ENCODE measurements at places on chromosomes 11 and 22. TPM values are rescaled to one million over a fixed set of nuclear protein-coding genes. Genes with fewer than 3 reads are reported as not detected.

DNA sequence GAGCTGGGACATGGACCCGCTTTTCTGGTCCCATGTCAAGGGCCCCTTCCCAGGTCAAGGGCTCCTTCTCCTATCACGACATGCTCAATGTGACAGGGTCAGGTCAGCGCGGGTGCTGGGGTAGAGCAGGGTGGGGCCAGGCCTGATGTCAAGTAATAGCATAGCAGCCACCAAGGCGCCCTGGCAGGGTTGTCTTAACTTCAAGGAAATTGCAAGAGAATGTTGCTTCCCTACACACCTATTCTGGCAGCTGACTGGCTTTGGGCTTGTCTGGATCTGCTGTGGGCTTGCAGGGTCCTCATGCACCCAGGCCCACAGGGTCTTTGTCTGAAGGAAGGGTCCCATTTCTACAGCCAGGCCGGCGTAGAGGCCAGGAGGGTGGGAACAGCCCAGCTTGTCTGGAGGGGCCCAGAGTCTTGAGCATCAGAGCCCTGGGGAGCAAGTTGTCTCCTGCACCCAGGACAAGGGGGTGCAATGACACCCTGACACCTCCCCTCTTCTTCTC is 71.4 kb downstream of the BUD13 start:
- H3K4me3 ChIP-seq, result no peak overlapping the region
- peak; percentile 45 for DNase-seq

GRCh38 chr22:44697423-44698141 is 4.4 kb upstream of the PRR5 start:
- H3K36me3 ChIP-seq, result no peaks in the 10 kb centered on the region
- peak; percentile 86 for DNase-seq
- H3K4me3 ChIP-seq, result no peak overlapping the region
- H3K27me3 ChIP-seq, result peaks cover 4% of the 10 kb centered on the region
- no peak overlapping the region for H3K27ac ChIP-seq
- H3K4me1 ChIP-seq, result peaks cover 31% of the 10 kb centered on the region

GRCh38 chr11:91795139-91795887 is 429.3 kb upstream of the FAT3 start:
- no peak overlapping the region for H3K4me3 ChIP-seq
- no peaks in the 10 kb centered on the region for H3K36me3 ChIP-seq
- H3K27me3 ChIP-seq, result no peaks in the 10 kb centered on the region
- H3K27ac ChIP-seq, result no peak overlapping the region
- no peak for DNase-seq

GRCh38 chr11:3193373-3194015 is 25.1 kb downstream of the MRGPRG start:
- no peaks in the 10 kb centered on the region for H3K4me1 ChIP-seq
- no peak overlapping the region for H3K27ac ChIP-seq
- no peak overlapping the region for H3K4me3 ChIP-seq
- H3K36me3 ChIP-seq, result no peaks in the 10 kb centered on the region
- DNase-seq, result peak; percentile 52
- H3K27me3 ChIP-seq, result no peaks in the 10 kb centered on the region

GRCh38 chr22:27139935-27140511 is 482.6 kb downstream of the MIAT start:
- DNase-seq, result peak; percentile 75
- no peak overlapping the region for H3K27ac ChIP-seq
- no peaks in the 10 kb centered on the region for H3K36me3 ChIP-seq
- H3K4me1 ChIP-seq, result peaks cover 10% of the 10 kb centered on the region

GRCh38 chr11:108340973-108341372 is 118.1 kb downstream of the ATM start:
- no peaks in the 10 kb centered on the region for H3K27me3 ChIP-seq
- H3K4me3 ChIP-seq, result no peak overlapping the region
- H3K36me3 ChIP-seq, result peaks cover 2% of the 10 kb centered on the region
- no peak overlapping the region for H3K27ac ChIP-seq
- H3K4me1 ChIP-seq, result no peaks in the 10 kb centered on the region
- DNase-seq, result no peak

- peak within 1 kb of the TSS; percentile 85 for H3K4me3 ChIP-seq
- H3K4me1 ChIP-seq, result peaks cover 49% of the 10 kb centered on the region
- no peaks in the 10 kb centered on the region for H3K27me3 ChIP-seq
- peak; percentile 81 for DNase-seq
- peak within 1 kb of the TSS; percentile 98 for H3K27ac ChIP-seq
Measured at GRCh38 chr11:72224564-72225410, at the start of gene INPPL1. Gene INPPL1, plus strand, starts transcription at chr11:72224767. Its CDS starts 218 bp downstream, at chr11:72224985.

GRCh38 chr22:36286096-36286957 is 33.4 kb downstream of the APOL1 start:
- peaks cover 25% of the 10 kb centered on the region for H3K4me1 ChIP-seq
- H3K27ac ChIP-seq, result peak overlapping the region; percentile 88
- DNase-seq, result peak; percentile 94
- H3K36me3 ChIP-seq, result peaks cover 67% of the 10 kb centered on the region
- no peak overlapping the region for H3K4me3 ChIP-seq

GRCh38 chr11:24944891-24945290 is 448.0 kb downstream of the LUZP2 start:
- H3K36me3 ChIP-seq, result no peaks in the 10 kb centered on the region
- H3K27me3 ChIP-seq, result no peaks in the 10 kb centered on the region
- no peak for DNase-seq
- H3K4me1 ChIP-seq, result no peaks in the 10 kb centered on the region
- H3K27ac ChIP-seq, result no peak overlapping the region

DNA sequence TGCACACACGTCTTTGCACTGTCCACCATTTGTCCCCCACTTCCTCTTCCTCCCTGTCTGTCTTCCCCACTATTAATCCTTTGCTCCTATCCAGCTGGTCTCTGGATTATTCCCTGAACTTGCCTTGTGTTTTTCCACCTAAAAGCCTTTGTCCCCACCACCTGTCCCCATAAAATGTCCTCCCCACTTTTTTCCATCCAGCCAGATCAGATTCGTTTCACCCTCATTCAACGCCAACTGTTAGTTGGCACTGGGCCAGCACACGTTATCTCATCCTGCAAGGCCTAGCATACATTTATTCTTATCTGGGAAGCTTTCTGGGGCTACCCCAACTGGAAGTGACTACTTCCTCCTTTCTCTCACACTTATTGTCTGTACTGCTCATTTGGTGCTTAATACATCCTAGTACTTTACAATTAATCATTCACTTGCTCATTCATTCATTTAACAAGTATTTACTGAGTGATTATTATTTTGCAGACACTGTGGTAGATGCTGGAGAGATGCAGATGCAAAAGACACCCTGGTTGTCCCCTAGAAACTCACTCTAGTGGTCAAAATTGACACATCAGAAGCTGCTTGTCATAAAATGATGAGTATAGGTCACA is 96.2 kb downstream of the RASSF10 start:
- no peak for DNase-seq
- no peak overlapping the region for H3K27ac ChIP-seq
- H3K27me3 ChIP-seq, result no peaks in the 10 kb centered on the region
- H3K4me3 ChIP-seq, result no peak overlapping the region

- DNase-seq, result no peak
- H3K27ac ChIP-seq, result no peak overlapping the region
- no peaks in the 10 kb centered on the region for H3K4me1 ChIP-seq
- no peak overlapping the region for H3K4me3 ChIP-seq
- H3K36me3 ChIP-seq, result no peaks in the 10 kb centered on the region
- H3K27me3 ChIP-seq, result no peaks in the 10 kb centered on the region
Measured at GRCh38 chr22:39856588-39856987, 37.0 kb downstream of the ENTHD1 start.

DNA sequence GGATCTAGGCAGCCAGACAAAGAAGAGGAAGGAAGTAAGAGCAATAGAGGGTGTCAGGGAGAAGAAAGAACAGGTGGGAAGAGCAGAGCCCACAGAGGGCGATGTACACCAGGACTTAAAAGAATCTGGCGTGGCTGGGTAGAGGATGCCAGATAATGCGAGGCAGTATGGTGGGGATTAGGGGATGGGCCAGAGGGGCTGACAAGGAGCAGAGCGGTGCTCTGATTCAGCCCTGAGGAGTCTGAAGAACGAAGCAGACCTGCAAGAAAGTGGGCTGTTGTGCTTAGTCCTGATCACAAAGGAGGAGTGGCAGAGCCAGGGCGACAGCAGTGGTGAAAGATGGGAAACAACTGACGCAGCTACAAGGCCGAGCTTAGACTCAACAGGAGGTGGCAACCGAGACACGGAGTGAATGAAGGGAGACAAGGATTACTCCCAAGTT is 163.7 kb downstream of the LARGE1 start:
- peaks cover 4% of the 10 kb centered on the region for H3K36me3 ChIP-seq
- peak overlapping the region; percentile 48 for H3K27ac ChIP-seq
- H3K4me3 ChIP-seq, result no peak overlapping the region
- peaks cover 21% of the 10 kb centered on the region for H3K4me1 ChIP-seq

DNA sequence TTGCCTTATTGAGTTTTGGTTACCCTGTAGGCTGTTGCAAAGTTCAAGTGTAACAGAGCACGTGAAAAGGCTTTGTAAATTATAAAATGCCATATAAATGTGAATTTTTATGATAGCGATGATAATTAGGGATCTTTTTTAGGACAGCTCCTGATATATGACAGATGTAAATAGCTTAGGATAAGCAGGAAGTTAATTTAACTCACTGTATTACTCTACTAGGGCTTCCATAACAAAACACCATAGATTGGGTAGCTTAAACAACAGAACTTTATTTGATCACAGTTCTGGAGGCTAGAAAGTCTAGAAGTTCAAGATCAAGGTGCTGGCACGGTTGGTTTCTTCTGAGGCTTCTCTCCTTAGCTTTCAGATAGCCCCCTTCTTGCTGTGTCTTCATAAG is 17.0 kb upstream of the PDE3B start:
- no peaks in the 10 kb centered on the region for H3K27me3 ChIP-seq
- H3K4me1 ChIP-seq, result no peaks in the 10 kb centered on the region
- no peak for DNase-seq

GRCh38 chr11:83023410-83023809 is 48.3 kb downstream of the RAB30 start:
- DNase-seq, result no peak
- no peak overlapping the region for H3K4me3 ChIP-seq
- no peaks in the 10 kb centered on the region for H3K27me3 ChIP-seq
- no peak overlapping the region for H3K27ac ChIP-seq
- H3K36me3 ChIP-seq, result no peaks in the 10 kb centered on the region
- peaks cover 55% of the 10 kb centered on the region for H3K4me1 ChIP-seq

DNA sequence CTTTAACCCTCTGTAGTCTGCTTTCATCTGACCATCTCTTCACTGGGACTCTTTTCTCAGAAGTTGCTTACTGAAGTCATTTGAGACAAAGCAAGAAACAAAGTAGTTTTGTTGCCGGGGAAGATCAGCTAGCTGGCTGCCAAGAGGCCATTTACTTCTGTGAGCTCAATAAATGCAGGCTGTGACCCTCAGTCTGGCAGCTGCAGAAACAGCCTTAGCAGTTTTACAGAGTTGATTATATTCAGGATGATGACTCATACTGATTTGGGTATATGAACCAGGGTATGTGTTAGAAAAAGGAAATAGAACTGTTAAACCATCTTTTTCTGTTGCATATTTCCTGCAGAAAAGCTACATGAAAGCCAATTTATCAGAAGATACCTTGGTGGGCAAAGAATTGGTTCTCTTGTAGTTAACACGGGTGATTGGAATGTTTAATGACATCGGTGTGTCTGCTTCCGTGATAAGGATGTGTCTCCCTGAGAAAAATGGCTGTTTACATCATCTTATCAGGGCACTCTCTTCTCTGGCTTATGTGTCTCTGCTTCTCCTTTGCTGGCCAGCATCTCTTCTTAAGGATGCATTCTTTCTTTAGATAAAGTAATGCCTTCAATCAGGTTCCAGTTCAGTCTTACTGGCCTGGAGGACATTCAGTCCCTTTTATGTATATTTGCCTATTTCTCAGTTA is 18.5 kb downstream of the FIBIN start:
- H3K27me3 ChIP-seq, result no peaks in the 10 kb centered on the region
- peaks cover 30% of the 10 kb centered on the region for H3K4me1 ChIP-seq
- DNase-seq, result no peak
- H3K36me3 ChIP-seq, result no peaks in the 10 kb centered on the region
- H3K4me3 ChIP-seq, result no peak overlapping the region
- peak overlapping the region; percentile 65 for H3K27ac ChIP-seq

- H3K36me3 ChIP-seq, result no peaks in the 10 kb centered on the region
- H3K27me3 ChIP-seq, result no peaks in the 10 kb centered on the region
- no peak overlapping the region for H3K27ac ChIP-seq
- no peak overlapping the region for H3K4me3 ChIP-seq
- H3K4me1 ChIP-seq, result no peaks in the 10 kb centered on the region
Measured at GRCh38 chr11:82321206-82321605, 412.5 kb downstream of the FAM181B start.

The FAM227A gene
- not detected for polyA plus RNA-seq

The HDAC10 gene
- 45.9 TPM for polyA plus RNA-seq

The GSTT2B gene
- polyA plus RNA-seq, result not detected

Data from sigmoid colon (tissue), 7 donors.